Renal pelvis (tissue), 12 donors: ENCODE measurements at places on chromosomes 11 and 22. TPM values are rescaled to one million over a fixed set of nuclear protein-coding genes. Genes with fewer than 3 reads are reported as not detected.

SERHL2 gene
- 6.8 TPM for polyA plus RNA-seq

OR6A2 gene
- polyA plus RNA-seq: not detected

CATSPERZ gene
- polyA plus RNA-seq: not detected

CHKA gene
- 49.8 TPM for polyA plus RNA-seq

ELFN2 gene
- 1.5 TPM for polyA plus RNA-seq

KRTAP5-2 gene
- 0.42 TPM for polyA plus RNA-seq

C22orf31 gene
- polyA plus RNA-seq: 0.76 TPM

GRCh38 chr11:123268156-123268555 lies 73.1 kb upstream of the CLMP start:
- DNase-seq: no peak

DNA sequence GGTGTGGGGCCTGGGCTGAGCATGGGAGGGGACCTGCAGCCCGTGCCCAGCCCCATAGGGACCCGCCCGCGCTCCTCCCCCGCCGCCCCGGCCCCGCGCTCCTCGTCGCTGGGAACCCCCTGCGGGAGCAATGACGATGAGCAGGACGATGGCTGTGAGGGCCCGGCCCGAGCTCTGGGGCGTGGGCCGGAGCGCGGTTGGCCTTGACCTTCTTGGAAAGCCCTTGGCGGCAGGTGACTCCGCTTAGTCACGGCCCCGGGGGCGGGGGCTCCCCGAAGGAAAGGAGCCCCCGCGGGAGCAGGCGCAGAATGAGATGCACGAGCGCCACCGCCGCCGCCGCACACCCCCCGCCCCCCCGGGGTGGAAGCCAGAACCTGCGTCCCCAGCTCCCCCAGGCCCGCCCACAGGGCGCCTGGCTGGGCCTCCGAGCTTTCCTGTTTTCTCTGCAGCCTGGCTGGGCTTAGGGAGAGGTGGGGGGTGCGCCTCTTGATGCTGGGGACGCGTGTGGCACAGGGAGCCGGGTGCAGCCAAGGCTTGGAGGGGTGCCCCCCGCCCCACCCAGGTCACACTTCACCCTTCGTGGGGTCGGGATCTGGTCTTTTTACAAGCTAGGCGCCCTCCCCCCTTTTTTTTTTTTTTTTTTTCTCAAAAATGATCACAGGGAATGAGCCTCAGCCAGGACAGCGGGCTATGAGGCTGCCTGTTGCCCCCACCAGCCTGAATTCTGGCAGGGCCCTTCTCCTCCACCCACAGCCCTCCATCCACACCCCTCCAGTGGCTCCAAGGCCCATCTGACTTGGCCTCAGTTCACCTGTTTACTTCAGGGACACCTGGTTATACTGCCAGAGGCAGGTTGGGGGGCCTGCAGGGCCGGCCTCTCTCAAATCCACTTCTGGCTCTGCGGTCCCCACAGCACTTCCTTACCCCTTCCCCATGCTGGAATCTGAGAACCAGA lies 17.9 kb downstream of the CRELD2 start:
- DNase-seq: no peak

DNA sequence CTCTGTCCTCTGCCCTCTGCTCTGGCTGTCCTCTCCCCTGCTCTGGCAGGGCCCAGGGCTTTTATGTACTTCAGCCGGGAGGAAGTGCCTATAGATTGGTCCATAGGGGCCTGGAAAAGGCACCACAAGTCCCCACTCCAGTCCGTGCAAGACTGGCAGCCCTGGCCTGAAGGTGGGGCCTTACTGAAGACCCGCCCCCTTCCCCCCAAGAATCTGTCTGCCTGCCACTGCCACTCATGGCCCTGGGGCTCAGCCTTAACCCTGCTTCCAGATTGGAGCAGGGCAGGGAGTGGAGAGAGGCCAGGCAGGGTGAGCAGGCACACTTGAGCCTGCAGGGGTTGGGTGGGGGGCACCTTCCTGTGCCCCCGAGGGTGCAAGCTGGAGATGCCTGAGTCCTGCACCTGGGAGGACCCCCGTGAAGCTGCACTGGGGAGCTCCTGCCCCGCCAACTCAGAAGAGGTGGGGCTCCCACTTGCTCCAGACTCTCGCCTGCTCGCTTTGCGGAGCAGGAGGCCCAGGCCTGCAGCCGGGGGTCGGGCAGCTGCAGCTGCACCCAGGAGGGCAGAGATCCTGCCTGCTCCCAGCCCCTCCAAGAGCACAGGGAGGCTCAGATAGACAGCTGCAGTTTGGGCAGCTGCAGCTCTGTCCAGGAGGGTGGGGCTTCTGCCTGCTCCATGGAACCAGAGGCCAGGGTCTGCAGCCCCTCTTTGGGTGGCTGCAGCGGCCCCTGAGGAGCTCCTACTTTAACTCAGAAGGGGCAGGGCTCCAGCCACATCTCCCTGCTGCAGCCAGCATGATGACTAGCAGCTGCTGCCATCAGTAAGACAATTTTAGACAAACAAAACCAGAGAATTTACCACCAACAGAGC lies 51.0 kb upstream of the SC5D start:
- peak; percentile 38 for DNase-seq

- DNase-seq: no peak
Measured at GRCh38 chr11:15585602-15586331, 471.0 kb downstream of the INSC start.

DNA sequence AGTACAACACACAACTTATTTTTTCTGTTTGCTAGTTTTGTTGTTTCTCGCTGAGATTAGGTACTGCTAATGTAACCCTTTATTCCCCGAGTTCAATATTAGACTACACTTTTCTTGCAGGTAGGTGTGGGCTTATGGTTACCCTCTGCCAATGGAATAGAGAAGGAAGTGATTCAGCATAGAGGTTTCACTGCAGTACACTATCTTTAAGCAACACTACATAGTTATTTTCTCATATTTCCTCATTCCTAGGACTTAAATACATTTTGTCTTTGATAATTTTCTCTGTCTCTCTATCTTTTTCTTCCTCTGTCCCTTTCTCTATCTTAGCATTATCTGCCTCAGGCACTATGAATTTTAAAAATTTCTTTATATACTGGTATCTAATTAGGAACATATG lies 791.0 kb downstream of the FAM181B start:
- no peak for DNase-seq

DNA sequence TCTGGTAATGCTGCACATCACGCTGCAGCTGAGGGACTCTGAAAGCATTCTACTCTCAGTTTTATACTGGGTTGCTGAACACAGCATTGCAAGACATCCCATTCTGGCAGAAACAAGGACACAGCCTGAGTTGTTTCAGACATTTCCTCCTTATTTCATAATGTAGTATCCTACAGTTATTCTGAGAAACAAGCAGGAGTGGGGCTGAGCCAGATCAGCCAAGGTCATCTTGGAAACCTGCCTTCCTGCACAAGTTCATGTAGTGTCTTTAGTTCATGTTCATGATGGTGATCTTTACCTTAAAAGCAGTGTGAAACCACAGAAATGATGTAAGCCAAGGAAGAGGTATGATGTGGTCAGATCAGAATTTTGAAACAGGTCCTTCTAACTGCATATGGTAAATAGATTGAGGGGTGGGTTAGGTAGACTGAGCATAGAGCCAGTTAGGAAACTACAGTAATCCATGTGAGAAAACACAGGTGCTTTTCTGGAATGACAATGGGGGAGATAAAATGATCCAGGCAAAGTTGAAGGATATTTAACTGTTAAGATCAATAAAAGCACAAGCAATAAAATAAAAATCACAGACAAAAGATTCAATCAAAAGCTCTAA lies 1686.8 kb downstream of the LRRC4C start:
- no peak for DNase-seq

DNA sequence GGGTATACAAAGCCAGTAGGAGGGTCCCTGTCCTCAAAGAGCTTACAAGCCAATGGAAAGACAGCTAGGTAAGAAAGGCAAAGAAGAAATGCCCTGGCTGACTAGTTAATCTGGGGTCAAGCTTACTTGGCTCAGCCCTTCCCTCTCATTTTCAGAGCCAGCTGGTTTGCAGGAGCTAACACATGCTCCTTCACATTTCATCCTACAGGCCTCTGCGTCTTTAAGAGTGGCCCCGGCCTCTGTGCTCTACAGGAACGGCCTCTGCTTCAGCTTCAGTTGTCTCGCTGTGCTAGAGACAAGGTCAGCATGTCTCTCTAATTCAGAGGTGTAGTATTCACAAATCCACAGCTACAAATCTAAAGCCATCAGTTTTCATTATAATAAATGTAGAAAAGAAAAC lies 15.2 kb downstream of the ALKBH8 start:
- DNase-seq: no peak

- no peak for DNase-seq
Measured at GRCh38 chr22:19181786-19182471, 3.4 kb upstream of the SLC25A1 start.

DNA sequence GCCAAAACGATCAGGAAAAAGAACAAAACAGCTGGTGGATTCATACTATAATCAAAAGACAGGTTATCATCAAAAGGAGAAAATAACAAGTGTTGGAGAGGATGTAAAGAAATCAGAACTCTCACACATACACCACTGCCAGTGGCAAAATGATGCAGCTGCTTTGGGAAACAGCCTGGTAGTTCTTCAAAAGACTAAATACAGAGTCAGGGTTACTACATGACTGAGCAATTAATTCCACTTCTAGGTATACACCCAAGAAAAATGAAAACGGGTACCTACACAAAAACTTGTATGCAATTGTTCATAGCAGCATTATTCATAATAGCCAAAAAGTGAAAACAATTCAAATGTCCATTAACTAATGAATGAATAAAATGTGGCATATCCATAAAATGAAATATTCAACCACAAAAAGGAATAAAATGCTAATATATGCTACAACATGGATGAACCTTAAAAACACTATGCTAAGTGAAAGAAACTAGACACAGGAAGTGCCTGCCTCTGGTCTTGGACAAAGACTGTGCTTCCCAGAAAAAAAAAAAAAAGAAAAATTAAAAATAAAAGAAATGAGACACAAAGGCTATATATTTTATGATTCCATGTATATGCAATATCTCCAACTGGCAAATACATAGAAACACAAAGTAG lies 8.3 kb downstream of the UEVLD start:
- DNase-seq: no peak

DNA sequence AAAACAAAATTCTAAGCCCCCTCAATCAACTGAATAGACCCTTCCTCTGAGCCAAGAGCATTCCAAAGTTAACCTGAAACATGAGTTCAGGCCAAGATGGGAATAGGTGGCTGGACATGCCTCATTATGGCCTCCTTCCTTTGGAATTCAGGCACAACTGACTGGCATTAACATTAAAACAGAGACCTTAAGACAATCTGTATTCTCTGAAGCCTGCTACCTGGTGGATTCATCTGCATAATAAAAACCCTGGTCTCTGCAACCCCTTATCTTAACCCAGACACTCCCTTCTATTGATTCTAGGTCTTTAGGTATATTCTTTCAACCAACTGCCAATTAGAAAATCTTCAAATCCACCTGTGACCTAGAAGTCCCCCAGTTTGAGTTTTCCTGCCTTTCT lies 66.3 kb downstream of the JRKL start:
- DNase-seq: no peak

- DNase-seq: no peak
Measured at GRCh38 chr11:299951-300735, 817 bp upstream of the IFITM5 start.

- no peak for DNase-seq
Measured at GRCh38 chr11:68353118-68353517, 40.7 kb downstream of the LRP5 start.

DNA sequence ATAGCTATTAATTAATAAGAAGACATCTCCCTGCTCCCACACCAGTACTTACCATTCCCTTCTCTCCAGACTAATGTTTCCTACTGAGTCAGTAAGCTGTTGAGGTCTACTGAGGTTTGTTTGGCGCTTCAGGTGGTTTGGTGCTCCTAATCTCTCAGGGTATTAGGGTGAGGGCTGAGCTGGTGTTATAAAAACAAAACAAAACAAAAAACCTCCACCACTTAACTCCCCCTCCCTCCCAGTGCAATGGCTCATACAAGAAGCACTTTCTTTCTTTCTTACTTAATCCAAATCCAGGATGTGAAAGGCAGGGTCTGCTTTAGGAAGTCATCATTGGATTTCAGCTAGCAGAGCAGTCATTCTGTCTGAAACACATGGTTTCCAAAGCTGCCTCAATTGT lies 15.3 kb downstream of the CSTPP1 start:
- no peak for DNase-seq

GRCh38 chr11:65471447-65471891 lies 27.4 kb upstream of the MALAT1 start:
- no peak for DNase-seq

GRCh38 chr11:42054351-42054900 lies 595.0 kb upstream of the LRRC4C start:
- DNase-seq: no peak

- peak; percentile 11 for DNase-seq
Measured at GRCh38 chr22:27175021-27175838, 517.8 kb downstream of the MIAT start.

- no peak for DNase-seq
Measured at GRCh38 chr11:105960252-105961245, 61.5 kb downstream of the MSANTD4 start.

- DNase-seq: no peak
Measured at GRCh38 chr11:117220999-117221774, 10.7 kb downstream of the PCSK7 start.

GRCh38 chr11:121347094-121347493 lies 54.5 kb downstream of the SC5D start:
- no peak for DNase-seq

GRCh38 chr11:77590194-77590782 lies 535 bp downstream of the AQP11 start:
- peak; percentile 34 for DNase-seq

DNA sequence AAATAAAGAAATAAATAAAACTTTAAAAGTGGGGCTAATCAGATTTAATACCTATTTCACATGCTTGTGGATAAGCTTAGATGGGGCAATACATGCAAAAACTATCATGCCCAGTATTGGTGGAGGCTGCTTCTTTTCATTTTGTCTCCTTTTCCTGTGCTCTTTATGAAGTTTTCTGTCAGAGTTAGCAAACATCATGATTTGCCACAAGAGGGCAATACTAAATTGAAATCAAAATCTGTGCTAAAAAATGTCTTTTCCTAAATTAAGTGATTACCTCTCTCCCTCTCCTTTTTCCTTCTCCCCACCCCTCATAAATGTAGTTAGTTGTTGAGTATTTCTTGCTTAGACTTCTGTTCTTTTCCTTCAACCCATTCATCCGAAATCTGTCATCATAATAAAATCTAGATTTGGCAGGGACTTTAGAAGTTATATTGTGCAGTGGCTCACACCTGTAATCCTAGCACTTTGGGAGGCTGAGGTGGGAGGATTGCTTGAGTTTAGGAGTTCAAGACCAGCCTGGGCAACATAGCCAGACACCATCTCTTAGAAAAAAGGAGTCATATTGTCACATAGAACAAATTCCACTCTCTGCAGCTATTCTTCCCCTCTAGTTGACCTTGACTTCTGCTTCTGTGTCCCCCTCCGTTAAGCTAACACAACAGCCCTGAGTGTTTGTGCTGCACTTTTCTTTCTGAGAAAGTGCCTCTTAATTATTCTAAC lies 4.7 kb upstream of the ARHGAP42 start:
- DNase-seq: no peak
